ENCODE measurements at places on chromosomes 5 and 9. TPM values are rescaled to one million over a fixed set of nuclear protein-coding genes. Genes with fewer than 3 reads are reported as not detected.

- no peak overlapping the region for H3K27ac ChIP-seq
- H3K4me1 ChIP-seq = no peaks in the 10 kb centered on the region
- no peak overlapping the region for H3K4me3 ChIP-seq
- no peak for DNase-seq
- H3K27me3 ChIP-seq = no peaks in the 10 kb centered on the region
Observed at GRCh38 chr5:27474395-27474794, 436.0 kb upstream of the CDH9 start.

The FSTL4 gene
- 0.41 TPM for total RNA-seq

- no peak overlapping the region for H3K4me3 ChIP-seq
- H3K4me1 ChIP-seq = no peaks in the 10 kb centered on the region
- no peaks in the 10 kb centered on the region for H3K36me3 ChIP-seq
Observed at GRCh38 chr5:148393390-148393741, 9.6 kb downstream of the FBXO38 start.

GRCh38 chr5:176132471-176133288, 105.5 kb upstream of the SIMC1 start:
- H3K36me3 ChIP-seq = no peaks in the 10 kb centered on the region
- H3K27me3 ChIP-seq = no peaks in the 10 kb centered on the region
- DNase-seq = no peak
- no peak overlapping the region for H3K27ac ChIP-seq

DNA sequence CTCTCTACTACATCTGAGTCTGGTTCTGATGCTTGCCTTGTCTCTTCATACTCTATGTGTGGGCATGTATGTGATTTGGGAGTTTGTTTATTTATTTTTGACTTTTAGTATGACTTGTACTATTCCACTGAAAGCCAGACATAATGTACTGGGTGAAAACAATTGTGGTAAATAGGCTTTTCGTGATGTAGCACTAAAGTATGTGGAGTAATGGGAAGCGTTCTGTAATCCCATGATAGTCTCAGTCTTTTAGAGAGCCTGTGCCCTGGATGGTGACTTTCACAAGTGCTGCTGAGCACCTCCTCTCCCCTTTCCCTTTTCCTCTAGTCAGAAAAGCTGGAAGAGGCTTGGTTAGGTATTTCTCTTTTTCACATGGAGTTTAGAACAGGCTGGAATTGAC, 85.8 kb upstream of the S1PR3 start:
- H3K27ac ChIP-seq = no peak overlapping the region
- no peak for DNase-seq
- no peaks in the 10 kb centered on the region for H3K27me3 ChIP-seq
- no peak overlapping the region for H3K4me3 ChIP-seq
- H3K36me3 ChIP-seq = no peaks in the 10 kb centered on the region

- no peaks in the 10 kb centered on the region for H3K27me3 ChIP-seq
- H3K4me3 ChIP-seq = no peak overlapping the region
- DNase-seq = no peak
- H3K4me1 ChIP-seq = no peaks in the 10 kb centered on the region
Observed at GRCh38 chr9:2220036-2220435, 204.9 kb downstream of the SMARCA2 start.

DNA sequence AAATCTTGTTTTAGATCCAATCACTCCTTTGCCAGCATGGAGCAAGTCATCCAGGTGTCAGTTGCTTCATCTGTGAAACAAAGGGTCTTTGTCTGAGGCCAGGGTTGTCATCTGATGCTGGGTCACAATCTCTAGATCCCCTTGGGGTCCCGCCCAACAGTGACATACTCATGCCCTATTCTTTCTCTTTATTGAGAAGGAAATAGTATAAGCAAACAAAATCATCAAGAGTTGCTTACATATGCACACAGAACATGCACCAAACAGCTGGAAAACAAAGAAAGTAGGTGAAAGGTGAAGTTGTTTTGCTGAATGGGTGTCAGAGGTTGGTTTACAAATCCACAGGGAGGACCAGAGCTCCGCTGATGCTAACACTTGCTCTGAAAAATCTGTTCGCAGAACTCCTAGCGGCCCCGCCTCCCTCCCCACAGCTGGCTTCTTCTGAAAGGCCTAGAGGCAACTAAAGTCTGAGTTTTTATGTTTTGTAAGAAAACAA, 106.1 kb upstream of the SLC44A1 start:
- H3K27me3 ChIP-seq = no peaks in the 10 kb centered on the region
- H3K27ac ChIP-seq = no peak overlapping the region
- H3K36me3 ChIP-seq = no peaks in the 10 kb centered on the region
- DNase-seq = no peak

DNA sequence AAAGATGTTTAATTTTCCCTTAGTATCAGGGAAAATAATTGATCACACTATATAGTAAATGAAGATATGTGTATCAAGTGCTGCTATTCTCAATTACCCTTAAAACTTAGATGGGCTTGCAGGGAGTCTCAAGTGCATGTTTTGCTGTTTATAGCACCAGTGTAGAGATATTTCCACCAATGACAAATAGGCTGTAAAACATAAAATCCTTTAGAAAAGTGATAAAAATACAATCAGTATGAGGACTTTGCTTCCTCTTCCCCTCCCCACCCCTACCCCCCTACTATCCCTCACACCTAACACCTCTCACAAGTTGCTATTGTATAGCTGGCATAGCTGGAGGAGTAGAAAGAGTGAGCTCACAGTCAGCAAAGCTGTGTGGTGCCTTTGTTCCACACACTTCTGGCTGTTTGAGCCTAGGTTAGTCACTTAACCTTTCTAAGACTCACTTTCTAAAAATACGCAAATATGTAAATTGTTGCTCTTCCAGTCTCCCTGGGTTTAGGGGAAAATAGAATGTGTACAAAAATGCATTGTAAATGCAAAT, 93.1 kb downstream of the PDE4D start:
- no peak for DNase-seq
- H3K4me1 ChIP-seq = no peaks in the 10 kb centered on the region
- H3K27me3 ChIP-seq = no peaks in the 10 kb centered on the region
- no peak overlapping the region for H3K27ac ChIP-seq
- no peaks in the 10 kb centered on the region for H3K36me3 ChIP-seq
- H3K4me3 ChIP-seq = no peak overlapping the region

The SCGB3A2 gene
- not detected for total RNA-seq

DNA sequence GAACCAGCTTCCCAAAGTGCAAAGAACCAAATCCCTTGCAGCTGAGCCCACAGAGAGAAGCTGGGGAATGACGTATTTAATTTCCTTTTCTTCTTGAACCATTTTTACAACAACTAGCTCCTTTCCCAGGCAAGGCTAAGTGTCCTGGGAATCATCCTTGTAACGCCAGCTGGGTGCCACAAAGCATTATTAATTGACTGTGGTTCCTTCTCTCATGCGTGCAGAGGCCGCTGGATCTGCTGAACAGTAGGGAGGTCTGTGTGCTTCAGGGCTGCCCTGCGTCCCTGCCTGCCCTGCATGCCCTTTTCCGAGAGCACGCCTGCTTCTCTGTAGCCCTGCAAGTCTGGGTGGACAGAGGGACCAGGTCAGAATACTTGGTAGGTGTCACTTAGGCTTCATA, 124.1 kb upstream of the OTULINL start:
- H3K36me3 ChIP-seq = no peaks in the 10 kb centered on the region
- H3K4me1 ChIP-seq = peaks cover 4% of the 10 kb centered on the region
- H3K27me3 ChIP-seq = no peaks in the 10 kb centered on the region
- no peak overlapping the region for H3K4me3 ChIP-seq
- no peak for DNase-seq

DNA sequence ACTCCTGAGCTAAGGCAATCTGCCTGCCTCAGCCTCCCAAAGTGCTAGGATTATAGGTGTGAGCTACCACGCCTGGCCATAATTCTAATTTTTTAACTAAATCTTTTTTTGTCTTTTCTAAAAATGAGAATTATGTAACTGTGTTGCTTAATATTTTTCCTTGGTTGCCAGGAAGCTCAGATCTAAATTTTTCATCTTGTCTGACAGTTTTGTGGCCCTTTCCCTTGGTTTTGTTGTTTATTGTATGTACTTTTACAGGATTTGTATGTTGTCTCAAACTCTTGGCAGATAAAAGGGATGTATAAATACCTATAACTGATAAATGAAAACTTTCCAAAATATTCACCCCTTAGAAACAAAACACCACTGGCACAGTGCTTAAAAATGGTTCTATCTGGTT, 88.2 kb upstream of the KLF9 start:
- H3K4me1 ChIP-seq = peaks cover 4% of the 10 kb centered on the region
- DNase-seq = no peak
- no peak overlapping the region for H3K4me3 ChIP-seq
- H3K27ac ChIP-seq = peak overlapping the region; percentile 79

DNA sequence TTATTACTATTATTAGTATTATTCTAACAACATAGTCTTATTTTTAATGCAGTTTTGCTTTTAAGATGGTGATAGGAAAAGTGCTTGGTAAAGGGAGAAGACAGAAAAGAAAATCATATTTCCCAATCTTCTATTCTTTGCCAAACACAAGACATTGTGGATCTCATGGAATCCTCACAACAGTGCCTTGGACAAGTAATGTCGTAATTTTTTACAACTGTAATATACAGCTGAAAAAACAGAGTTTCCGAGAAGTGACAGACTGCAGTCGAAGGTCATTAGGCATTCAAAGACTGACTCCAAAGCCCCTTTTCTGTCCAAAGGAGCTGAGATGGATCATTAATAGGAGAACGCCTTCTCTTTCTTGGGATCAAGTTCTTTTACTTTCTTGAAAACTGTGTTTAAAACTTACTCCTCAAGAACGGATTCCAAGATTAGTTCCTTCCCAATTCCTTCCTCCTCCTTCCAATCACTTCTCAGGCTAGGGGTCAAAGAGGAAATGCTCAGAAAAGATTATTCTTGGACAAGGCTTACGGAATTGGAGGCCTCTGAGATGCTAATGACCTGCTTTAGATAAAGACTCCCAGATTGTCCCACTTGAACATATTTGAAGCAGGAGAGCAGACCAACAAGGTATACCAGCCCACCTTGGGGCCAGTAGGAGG, 24.3 kb upstream of the TRIM32 start:
- H3K4me3 ChIP-seq = no peak overlapping the region
- no peak for DNase-seq
- peak overlapping the region; percentile 31 for H3K27ac ChIP-seq
- H3K27me3 ChIP-seq = no peaks in the 10 kb centered on the region
- H3K4me1 ChIP-seq = no peaks in the 10 kb centered on the region
- no peaks in the 10 kb centered on the region for H3K36me3 ChIP-seq

- H3K27me3 ChIP-seq = no peaks in the 10 kb centered on the region
- no peak overlapping the region for H3K4me3 ChIP-seq
- no peaks in the 10 kb centered on the region for H3K4me1 ChIP-seq
- no peak for DNase-seq
Observed at GRCh38 chr5:1827886-1828397, 26.7 kb downstream of the NDUFS6 start.

DNA sequence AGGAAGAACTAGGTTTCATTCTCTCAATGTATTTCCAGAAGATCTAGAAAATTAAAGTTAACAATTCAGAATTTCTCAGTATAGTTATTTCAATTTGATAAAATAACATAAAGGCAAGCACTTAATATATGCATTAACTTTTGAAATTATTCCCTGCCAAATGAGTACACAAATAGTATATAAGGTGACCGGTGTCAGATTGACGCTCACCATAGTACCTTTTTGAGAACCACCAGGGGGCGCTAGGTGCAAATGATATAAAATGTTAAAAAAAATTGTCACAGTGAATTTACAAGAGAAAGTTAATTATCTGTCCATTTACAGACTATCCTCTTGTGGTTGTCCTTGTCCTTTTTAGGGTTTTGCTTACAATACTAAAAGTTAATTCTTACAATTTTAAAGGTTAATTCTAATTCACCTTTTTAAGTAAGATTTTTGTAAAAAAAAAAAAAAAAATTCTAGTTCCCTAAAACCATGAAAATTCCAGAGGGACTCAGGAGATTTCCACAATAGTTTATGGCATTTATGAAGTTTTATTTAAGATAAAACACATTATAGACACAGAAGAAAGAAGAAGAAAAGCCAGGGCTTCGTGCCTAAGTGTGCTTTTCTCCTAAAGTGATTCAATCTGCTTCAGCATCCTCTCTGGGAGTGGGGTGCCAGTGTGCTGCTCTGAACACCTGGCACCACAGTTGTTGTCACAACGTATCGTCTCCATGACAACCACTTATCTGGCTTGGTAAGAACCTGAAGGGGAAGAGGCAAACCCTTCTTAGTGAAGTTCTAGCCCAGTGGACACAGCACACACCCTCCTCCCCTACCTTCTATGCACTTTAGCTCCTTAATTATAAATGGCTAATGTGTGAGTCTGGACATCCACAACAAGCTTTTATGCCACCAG, 1.7 kb downstream of the ADAMTS16 start:
- H3K4me1 ChIP-seq = peaks cover 8% of the 10 kb centered on the region
- no peaks in the 10 kb centered on the region for H3K36me3 ChIP-seq
- DNase-seq = peak; percentile 49
- no peak overlapping the region for H3K4me3 ChIP-seq
- H3K27me3 ChIP-seq = peaks cover 9% of the 10 kb centered on the region

- H3K4me3 ChIP-seq = no peak overlapping the region
- H3K36me3 ChIP-seq = no peaks in the 10 kb centered on the region
- no peaks in the 10 kb centered on the region for H3K27me3 ChIP-seq
Observed at GRCh38 chr5:76546497-76547102, 76.6 kb downstream of the F2RL2 start.

DNA sequence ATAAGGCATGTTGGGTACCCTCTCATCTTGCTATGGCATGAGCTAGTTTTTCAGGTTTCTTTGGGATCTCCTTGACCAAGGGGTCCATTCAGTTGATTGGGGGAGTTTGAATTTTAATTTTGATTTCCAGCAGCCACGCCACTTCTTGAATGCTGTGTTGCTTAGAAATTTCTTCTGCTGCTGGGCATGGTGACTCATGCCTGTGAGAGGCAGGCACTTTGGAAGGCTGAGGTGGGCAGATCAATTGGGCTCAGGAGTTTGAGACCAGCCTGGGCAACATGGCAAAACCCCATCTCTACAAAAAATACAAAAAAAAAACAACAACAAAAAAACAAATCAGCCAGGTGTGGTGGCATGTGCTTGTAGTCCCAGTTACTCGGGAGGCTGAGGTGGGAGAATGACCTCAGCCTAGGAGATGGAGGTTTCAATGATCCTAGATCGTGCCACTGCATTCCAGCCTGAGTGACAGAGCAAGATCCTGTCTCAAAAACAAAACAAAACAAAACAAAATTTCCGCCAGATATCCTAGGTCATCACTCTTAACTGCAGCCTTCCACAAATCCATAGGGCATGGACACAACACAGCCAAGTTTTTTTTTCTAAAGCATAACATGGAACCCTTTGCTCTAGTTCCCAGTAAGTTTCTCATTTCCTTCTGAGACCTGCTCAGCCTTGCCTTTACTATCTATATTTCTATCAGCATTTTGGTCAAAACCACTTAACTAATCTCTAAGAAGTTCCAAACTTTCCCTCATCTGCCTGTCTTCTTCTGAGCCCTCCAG, 17.7 kb downstream of the TMC1 start:
- H3K27ac ChIP-seq = no peak overlapping the region
- H3K4me3 ChIP-seq = no peak overlapping the region
- H3K4me1 ChIP-seq = no peaks in the 10 kb centered on the region

- no peak for DNase-seq
- H3K27ac ChIP-seq = no peak overlapping the region
- no peak overlapping the region for H3K4me3 ChIP-seq
- no peaks in the 10 kb centered on the region for H3K4me1 ChIP-seq
- H3K36me3 ChIP-seq = no peaks in the 10 kb centered on the region
- no peaks in the 10 kb centered on the region for H3K27me3 ChIP-seq
Observed at GRCh38 chr5:163177971-163178370, 259.4 kb upstream of the CCNG1 start.

Data from uterus (tissue), 4 donors.